Stimulated activated CD8-positive, alpha-beta memory T cell treated with anti-CD3 and anti-CD28 coated beads, Interleukin-7, amount 100 ng/mL, for 1 hour (primary cell): ENCODE measurements at places on chromosomes 7 and 10.

DNA sequence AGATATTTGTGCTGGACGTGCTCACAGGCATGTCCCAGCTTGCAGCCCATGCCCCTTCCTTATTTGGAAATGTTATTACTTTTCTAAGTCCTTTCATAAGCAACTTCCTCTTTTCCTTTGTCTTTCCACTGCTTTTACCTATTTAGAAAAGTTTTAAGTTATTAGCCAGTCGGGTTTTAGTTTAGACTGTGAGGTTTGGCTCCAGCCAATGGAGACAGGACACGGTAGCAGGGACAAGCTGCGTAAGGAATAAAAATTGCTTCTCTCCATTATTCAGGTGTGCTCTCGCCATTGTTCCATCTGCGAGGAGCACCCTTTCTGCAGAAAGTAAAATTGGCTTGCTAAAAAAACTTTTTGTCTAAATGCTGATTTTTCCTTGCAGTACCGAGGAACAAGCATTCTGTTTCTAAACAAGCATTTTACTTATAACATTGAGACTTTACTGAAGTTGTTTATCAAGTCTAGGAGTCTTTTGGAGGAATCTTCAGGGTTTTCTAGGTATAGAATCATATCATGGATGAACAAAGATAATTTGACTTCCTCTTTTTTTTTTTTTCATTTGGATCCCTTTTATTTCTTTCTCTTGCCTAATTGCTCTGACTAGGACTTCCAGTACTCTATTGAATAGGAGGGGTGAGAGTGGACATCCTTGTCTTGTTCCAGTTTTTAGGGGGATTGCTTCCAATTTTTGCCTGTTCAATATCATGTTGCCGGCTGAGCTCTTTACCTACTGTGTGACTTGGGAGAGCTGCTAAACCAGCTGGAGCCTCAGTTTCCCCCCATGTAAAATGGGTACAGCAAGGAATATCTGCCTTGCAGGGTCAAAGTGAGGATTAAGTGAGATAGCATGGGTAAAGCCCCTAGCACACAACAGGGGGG lies 63.8 kb downstream of the ALOX5 start:
- DNase-seq: no peak

GRCh38 chr10:14592566-14592965 lies 182.1 kb downstream of the FAM107B start:
- no peak for DNase-seq

DNA sequence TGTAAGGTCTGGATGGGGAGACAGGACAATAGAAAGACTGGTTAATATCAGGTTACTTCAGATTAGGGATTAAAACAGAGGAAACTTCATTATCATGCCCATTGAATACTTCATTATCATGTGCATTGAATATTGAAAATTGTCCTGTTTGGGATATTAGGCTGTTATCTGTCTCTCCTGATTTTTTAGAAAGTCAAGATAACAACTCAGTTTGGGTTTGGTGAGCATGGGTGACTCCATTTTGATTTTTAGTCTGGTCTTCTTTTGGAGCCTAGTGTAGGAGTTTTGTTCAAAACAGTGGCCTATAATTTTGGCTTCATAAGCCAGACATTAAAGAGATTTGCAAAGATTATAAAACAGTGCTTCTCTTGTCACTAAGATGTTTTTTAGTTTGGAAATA lies 95.5 kb downstream of the ADK start:
- no peak for DNase-seq

GRCh38 chr7:28432105-28432504 lies 19.8 kb downstream of the CREB5 start:
- no peak for DNase-seq

- no peak for DNase-seq
These were observed 19.4 kb upstream of the CSGALNACT2 start for GRCh38 chr10:43118631-43119415.

DNA sequence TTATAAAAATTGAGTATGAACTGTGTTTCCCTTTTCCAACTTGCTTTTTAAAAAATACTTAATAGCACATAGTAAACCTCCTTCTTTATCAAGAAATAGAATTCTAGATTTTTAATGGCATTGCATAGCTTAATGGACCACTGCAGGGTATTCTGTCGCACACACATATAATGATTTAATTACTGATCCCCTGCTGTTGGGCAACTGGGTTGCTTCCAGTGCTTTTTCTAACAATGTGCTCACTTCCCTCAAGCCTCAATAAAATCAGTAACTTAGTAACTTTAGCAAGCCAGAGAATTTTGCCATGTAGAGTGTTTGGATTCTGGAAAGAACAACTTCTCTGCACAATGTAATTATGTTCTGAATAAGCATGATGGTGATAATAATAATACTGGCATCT lies 49.1 kb upstream of the PDLIM1 start:
- DNase-seq: no peak

- DNase-seq: no peak
These were observed 143.6 kb downstream of the HBP1 start for GRCh38 chr7:107312418-107312817.

GRCh38 chr10:52631146-52631545 lies 141.4 kb downstream of the MBL2 start:
- DNase-seq: no peak

DNA sequence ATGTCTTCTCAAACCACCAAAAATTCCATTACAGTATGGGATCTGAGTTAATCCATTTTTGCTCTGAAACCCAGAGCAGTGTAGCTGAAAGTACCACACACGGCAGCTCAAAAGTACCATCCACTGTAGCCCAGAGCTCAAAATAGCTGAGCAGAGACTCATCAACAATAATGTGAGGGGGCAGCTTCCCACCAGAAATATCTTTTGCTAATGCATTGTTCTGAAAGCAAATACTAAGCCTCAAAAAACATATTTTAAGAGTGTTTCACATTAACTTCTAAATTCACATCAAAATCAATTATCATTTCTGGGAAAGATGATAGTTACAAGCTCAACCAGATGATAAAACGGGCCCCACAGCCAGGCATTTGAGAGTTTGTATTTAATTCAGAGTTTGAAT lies 73.7 kb downstream of the ABLIM1 start:
- no peak for DNase-seq

- no peak for DNase-seq
These were observed 469.9 kb downstream of the CCSER2 start for GRCh38 chr10:84798312-84798711.

GRCh38 chr7:20244334-20245120 lies 27.3 kb upstream of the MACC1 start:
- DNase-seq: no peak

DNA sequence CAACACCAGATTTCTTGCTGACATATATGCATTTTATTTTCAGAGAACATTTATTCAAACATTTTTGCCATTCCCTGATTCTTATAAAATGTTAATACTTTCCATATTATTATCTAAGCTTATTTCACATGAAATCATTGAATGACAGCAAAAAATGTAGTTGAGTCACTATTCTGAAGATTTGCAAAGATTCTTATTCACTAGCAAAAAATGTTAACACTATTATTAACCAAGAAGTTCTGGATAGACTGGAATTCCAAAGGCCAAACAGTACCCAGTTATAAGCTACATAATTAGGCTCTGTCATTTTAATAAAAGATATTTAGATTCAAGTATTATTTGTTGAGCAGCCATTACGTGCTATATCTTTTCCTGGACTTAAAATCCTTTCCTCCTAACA lies 4.3 kb downstream of the GSTO2 start:
- DNase-seq: no peak

GRCh38 chr10:1643908-1644179 lies 93.5 kb downstream of the ADARB2 start:
- DNase-seq: no peak

GRCh38 chr7:116028787-116029186 lies 1.8 kb downstream of the TFEC start:
- DNase-seq: no peak

GRCh38 chr10:77603534-77603927 lies 34.1 kb downstream of the KCNMA1 start:
- DNase-seq: no peak

GRCh38 chr10:133520193-133520738 lies 6.9 kb upstream of the CYP2E1 start:
- peak; percentile 92 for DNase-seq

DNA sequence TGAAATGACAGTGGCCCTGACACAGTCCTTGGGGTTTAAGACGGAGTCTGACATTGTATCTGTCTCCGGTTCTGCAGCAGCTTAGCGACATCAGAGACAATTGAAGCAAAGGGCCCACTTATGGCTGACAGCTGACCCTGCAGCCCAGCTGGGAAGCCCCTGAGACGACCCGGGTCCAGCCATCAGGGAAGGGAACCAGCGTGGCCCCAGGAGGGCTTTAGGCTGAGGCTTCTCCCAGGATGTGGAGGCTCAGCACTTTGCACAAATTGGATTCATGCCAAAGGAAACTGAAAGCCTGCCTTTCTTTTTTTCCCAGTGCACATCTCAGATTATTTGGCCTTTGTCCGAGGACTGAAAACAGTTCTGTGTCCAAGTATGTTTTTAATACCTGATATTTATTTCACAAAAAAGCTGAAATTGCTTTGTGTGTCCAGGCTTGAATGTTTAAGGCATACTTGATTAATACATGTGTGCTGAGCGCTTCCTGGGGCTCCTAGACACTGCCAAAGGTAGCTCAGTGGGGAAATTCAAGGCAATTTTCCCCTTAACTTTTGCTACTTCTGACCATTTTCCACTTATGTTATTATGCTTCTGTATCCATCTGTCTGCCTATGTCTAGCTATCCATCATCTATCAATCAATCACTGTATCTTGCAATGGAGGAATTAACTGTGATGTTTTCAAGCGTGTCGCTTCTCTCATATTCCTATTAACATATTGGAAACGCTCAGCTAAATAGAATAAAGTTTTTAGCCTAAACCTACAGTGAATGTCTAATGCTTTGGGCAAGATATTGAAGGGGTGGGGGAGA lies 34.8 kb downstream of the KLF6 start:
- DNase-seq: no peak

GRCh38 chr7:125375942-125376341 lies 446.3 kb upstream of the POT1 start:
- DNase-seq: no peak

GRCh38 chr7:98079891-98080648 lies 26.6 kb upstream of the LMTK2 start:
- no peak for DNase-seq

DNA sequence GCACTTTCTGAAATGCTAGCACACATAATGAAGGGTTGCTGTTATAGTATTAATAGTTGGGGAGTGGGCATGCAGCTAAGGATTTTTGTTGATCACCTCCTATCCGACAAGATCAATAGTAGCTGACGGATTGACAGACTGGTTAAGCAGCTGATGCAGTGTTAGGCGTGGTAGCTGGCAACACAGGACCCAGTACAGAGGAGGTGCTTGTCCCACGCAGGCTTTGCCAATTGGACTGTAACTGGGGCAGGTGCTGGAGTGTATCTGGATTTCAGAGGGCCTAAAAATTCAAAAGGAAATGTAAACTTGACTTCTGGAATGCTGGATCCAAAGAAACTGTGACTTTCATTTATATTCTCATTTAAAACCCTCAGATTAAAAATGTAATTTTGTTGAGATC lies 340.9 kb downstream of the SORCS3 start:
- no peak for DNase-seq

DNA sequence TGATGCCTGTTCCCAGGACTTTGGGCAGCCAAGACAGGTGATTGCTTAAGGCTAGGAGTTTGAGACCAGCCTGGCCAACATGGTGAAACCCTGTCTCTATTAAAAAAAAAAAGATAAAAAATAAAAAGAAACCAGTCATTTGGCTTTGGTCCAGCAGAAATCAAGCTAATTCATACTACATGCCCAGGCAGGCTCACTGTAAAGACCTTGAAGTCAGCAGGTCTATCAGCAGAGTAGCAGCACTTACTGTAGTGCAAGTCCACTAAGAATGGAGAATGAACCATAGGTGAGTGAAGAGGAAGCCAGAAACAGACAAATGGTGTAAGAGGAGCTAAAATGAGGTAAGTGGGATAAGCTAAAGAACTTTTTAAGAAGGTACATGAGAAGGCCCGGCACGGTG lies 24.7 kb downstream of the PSPH start:
- no peak for DNase-seq

DNA sequence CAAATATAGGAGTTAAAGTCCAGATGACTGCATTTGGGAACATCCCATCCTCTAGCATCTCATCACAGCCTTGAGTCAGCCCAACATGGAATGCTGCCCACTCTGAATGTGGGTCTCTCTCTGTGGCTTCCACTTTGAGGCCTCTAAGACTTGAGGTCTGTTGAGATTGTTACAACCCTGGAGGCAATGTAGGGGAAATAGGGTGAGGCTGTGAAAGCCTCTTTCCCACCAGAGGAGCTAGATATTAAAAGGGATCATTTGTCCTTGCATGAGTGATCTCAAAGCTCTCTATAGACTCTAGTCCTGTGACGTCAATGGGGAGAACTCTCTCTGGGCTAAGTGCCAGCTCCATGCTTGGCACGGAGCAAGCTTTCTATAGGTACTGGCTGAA lies 6.4 kb upstream of the GOLGA7B start:
- DNase-seq: no peak

GRCh38 chr7:39758234-39758970 lies 135.0 kb downstream of the RALA start:
- no peak for DNase-seq

- no peak for DNase-seq
These were observed 30.5 kb upstream of the ZRANB1 start for GRCh38 chr10:124911124-124912067.

- no peak for DNase-seq
These were observed 4.9 kb upstream of the RRP12 start for GRCh38 chr10:97406064-97406463.

DNA sequence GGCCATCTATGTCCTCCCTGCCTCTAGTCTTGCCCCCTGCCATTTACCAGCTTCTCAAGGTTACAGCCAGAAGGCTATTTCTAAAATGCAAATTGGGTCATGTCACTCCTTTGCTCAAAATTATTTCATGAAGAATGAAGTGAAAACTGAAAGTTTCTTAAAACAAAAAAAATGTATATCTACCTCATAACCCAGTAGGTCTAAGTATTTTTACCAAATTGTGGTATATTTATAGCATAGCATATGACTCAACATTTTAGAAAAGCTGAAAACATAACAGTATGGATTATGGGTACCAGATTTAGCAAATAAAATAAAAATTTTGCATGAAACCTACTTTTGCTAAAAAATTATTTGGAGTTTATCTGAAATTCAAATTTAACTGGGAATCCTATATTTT lies 78.4 kb downstream of the SLC16A9 start:
- DNase-seq: no peak

GRCh38 chr10:72010234-72010973 lies 46.2 kb downstream of the CHST3 start:
- no peak for DNase-seq

GRCh38 chr10:121188005-121188404 lies 336.8 kb downstream of the WDR11 start:
- DNase-seq: no peak

- DNase-seq: no peak
These were observed at the start of gene TMEM196 for GRCh38 chr7:19772841-19773760. TSS of gene TMEM196 (minus strand) at chr7:19773617. CDS start at chr7:19772696, 921 bp downstream.

DNA sequence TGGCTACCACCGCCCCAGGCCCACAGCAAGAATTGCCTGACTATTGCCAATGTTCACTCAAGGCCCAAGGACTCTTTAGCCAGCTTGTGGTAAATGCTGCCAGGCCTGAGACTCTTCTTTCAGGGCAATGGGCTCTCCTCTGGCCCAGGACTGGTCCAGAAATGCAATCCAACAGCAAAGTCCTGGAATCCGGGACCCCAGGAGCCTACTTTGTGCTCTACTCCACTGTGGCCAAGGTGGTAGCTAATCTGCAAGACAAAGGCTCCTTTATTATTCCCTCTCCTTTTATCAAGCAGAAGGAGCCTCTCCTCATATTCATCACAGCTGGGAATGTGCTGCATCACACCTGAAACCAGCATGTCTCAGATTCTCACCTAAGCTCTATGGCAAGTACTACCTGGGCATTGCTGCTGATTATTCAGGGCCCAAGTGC lies 107.6 kb upstream of the PRSS58 start:
- DNase-seq: no peak
